Activated naive CD4-positive, alpha-beta T cell treated with Interleukin-2 at 50 U/mL for 16 hours (primary cell): ENCODE measurements at places on chromosomes 11 and 22.

- DNase-seq = peak; percentile 47
Observed at GRCh38 chr11:416757-417621, 2.2 kb upstream of the SIGIRR start.

GRCh38 chr11:74476536-74476935, 9.2 kb upstream of the KCNE3 start:
- no peak for DNase-seq

DNA sequence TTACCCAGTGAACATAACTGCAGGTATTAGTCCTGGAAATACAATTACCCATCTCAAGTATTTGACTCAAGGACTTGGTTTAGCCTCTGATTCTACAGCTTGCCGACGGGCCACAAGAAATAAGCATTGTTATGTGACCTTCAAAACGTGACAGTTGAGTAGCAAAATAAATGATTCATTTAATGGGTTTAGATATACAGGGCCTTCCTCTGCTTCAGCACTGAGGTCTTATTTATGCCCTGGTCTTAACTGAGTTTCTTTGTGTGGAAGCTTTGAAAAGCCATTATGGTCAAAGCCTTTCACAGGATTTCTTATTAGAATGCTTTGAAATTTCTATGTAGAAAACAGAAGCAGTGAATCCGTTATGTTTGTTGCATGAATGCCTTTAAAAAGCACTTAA, 899.2 kb upstream of the API5 start:
- no peak for DNase-seq

GRCh38 chr22:19691721-19692341, 22.5 kb upstream of the SEPTIN5 start:
- no peak for DNase-seq

DNA sequence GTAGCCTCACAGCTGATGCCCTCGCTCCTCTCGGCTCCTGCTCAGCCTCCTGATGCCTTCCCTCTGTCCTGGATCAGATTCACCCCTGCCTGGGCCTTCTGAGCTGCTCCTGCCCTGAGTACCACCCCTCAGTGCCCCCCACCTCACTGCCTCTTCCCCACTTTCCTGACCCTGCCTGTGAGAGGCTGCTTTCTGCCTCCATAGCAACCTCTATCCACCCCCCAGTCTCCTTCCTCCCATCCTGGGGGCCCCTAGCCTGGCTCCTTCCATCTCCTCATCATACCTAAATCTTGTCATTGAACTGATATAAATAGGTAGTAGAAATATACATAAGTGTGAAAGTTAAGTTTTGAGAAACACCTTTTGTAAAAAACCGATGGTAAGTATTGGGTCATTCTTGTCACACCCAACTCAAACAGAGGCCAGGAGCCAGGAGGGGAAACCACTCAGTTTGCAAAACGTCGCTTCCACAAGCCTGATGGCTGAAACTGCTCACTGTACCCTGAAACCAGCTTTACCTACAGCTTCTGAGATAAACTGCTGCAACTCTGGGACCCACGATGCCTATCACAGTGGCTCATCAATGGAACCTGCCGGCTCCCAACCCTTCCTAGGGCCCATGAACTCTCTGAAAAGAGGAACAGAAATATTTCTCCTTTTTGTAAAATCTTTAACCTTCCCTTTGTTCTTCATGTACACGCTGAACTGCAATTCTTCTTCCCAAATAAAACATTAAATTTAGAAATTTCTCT, 4.8 kb upstream of the APOBEC3H start:
- peak; percentile 50 for DNase-seq

DNA sequence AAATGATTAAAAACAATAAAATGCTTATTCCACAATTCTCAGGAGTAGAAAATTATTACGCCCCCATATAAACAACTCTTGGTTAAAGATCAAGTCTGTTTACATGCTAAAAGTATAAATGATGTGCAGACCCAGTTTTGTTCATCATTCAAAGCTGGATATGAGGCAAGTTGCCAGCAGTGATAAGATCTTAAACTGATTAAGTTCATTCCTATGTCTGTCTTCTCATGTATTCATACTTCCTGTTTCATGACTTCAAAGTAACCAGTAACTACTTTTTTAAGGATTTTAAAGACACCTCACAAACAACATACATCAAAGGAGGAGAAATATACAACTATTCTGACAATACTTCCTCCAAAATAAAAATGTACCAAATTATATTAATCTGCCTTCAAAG, 55.0 kb upstream of the ARHGAP32 start:
- no peak for DNase-seq

DNA sequence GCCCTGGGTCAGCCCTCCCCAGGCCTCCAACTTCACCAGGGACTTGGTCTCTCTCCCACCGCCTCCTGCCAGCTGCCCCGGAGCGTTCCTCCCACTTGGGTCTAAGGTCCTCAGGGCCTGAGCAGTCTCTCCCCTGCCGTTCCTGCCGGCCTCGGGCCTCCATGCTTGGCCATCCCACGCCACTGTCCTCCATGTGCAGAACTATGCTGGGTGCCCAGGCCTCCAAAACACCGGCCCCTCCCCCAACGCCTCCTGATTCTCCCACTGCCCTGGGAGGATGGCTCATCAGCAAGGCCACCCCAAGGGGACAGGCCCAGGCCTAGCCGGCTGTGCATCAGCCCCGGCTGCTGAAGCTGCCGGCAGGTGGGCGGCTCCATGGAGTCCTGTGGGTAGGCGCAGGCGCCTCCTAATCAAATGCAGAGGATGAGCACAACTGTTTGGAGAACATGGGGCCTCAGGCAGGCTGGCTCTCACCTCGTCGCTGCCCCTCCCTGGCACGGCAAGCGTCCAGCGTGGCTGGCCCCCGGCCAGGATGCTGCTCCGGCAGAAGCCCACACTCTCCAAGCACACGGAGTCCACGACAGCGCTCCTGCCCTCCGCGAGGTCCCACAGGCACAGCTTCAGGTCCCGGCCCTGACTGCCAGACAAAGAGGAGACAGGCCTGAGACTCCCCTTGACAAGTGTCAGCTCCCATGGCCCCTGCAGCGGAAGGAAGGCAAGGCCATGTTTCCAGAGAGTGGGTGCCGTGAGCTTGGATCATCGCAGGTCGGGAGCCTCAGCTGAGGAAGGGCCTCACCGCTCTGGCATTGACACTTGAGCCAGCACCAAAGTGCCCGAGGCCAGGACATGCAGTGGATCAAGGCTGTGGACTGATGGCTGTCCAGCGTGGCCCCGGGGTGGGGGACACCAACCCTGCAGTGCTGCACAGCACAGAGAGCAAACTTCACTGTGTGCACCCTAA, 42.6 kb downstream of the GNB1L start:
- DNase-seq = no peak

GRCh38 chr11:32911413-32911812, 18.8 kb downstream of the QSER1 start:
- DNase-seq = no peak

- no peak for DNase-seq
Observed at GRCh38 chr11:68118706-68119448, 2.3 kb downstream of the CHKA start.

DNA sequence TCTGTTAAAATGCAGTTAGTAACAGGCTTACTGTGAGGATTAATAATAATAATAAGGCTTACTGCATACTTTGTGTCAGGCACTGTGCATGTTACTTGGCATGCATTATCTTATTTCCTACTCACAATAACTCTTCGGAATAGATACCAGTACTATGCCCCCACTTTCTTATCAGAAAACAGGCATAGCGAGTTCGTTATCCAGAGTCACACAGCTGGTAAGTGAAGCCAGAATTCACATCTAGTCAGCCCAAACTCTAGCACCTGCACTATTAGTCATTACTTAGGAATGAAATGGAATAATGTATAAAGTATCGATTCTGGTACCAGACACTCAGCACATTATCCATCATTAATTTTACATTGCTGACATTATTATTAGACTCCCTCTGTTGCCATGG, 155.7 kb upstream of the BLID start:
- no peak for DNase-seq

- no peak for DNase-seq
Observed at GRCh38 chr11:47329987-47330931, 22.2 kb downstream of the MYBPC3 start.

DNA sequence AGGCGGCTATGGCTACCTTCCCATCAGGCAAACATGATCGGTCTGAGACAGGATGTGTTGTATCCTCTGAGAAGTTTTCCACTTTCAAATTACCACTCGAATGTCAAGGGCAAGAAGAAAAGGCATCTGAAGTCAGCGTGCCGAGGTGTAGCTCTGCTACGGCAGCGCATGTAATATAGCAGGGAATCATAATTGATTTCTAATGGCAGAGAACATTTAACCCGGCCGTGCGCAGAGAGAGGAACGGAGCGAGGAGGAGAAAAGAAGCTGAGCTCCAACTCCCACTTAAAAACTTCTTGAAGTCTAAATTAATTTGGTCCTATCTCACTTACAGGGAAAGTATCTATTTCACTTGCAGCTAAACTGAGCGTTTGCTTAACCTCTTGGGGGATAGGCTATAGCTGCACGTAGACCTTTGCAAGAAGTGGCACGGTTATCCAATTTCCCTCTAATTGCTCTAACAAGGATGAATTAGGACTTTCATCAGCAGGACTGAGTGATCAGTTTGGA, 137.3 kb upstream of the KIRREL3 start:
- DNase-seq = no peak

- DNase-seq = no peak
Observed at GRCh38 chr11:106624377-106624776, 393.9 kb downstream of the GUCY1A2 start.
